NCI-H1105 (cell line): ENCODE measurements at places on chromosomes 1 and 21.
A peak's percentile ranks its signal among the peaks of the same experiment; 100 is the strongest.

GRCh38 chr1:201732351-201732750 is 96.6 kb upstream of the IPO9 start:
- no peak for DNase-seq

GRCh38 chr1:14743368-14743767 is 144.9 kb downstream of the KAZN start:
- DNase-seq = no peak

DNA sequence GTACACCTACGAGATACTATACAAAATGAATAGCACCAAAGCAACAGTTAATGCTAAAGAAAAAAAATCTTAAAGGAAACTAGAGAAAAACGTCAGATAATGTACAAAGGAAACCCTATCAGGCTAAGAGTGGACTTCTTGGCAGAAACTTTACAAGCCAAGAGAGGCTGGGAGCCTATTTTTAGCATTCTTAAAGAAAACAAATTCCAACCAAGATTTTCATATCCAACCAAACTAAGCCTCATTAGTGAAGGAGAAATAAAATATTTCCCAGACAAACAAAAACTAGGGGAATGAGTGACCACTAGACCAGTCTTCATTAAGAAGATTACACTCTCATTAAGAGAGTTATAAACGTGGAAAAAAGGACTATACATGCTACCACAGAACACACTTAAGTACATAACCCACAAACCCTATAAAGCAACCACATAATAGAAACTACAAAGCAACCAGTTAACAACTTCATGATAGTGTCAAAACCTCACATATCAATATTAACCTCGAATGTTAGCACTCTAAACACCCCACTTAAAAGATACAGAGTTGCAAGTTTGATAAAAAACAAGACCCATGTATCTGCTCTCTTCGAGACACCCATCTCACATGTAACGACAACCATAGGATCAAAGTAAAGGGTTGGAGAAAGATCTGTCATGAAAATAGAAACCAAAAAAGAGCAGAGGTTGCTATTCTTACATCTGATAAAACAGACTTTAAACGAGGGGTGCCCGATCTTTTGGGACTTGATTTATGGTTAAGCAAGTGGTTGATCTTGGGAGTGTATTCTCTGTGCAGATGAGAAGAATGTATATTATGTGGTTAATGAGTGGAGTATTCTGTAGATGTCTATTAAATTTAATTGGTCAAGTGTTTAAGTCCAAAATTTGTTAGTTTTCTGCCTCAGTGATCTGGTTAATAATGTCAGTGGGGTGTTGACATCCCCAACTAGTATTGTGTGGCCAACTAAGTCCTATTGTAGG is 1301.4 kb downstream of the PLA2G4A start:
- DNase-seq = no peak

DNA sequence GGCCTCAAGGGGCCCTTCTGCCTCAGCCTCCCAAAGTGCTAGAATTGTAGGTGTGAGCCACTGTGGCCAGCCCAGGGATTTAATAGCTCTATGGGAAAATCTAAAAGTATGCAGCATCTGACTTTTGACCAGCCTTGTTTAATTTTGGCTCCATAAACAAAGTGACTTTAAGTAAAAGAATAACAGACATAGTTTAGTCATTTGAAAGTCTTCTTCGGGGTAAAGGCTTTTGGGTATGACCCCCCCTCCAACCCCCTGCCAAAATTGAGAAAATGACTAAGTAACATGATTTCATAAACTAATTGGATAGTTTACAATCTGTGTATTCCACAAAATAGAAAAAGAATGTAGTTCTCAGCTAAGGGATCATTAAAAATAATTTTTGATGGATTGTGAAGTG is 17.0 kb downstream of the GPBP1L1 start:
- DNase-seq = no peak

DNA sequence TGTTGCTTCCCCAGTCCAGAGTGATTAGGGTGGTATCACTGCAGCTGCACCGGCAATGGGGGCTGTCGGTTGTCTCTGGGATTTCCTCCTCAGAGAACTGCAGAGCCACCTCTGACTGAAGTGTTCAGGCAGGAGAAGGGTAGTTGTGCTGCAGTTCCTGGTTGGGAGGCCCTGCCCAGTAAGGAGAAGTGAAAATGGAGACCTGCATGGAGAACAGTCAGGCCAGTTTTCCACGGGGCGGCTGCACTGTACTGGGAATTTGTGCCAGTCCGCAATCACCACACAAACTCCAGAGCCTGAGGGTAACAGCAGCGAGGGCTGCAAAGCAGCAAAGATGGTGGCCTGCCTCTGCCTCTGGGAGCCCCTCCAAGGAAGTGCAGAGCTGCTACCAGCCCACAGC is 58.1 kb upstream of the CCDC190 start:
- DNase-seq = no peak

GRCh38 chr1:9482816-9483572 is 56.3 kb upstream of the SLC25A33 start:
- DNase-seq = no peak

GRCh38 chr1:203271018-203271743 is 34.1 kb upstream of the BTG2 start:
- no peak for DNase-seq

DNA sequence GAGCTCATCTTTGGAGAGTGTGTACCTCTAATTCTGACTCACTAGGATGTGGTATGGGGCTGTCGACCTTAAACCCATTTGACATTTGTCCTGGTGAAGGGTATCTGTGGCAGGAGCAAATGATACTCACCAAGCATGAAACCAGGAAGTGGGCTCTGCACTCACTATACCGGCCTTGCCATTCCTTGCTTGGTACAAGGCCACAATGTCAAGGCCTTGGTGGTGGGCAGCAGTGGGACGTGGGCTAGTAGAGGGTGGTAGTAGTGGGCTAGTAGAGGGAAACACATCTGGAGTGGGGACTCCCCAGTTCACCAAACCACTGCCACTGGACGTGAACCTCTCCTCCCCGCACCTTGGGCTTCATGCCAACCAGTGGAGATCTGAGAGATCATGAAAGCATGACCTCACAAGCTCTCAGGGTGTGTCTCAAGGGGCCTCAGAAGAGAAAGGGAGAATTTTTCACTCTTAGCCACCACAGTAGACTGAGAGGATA is 11.5 kb downstream of the TNFSF4 start:
- DNase-seq = no peak

- peak; percentile 28 for DNase-seq
Observed at GRCh38 chr1:81681601-81682266, 119.0 kb upstream of the ADGRL2 start.

GRCh38 chr1:197985351-197985750 is 68.2 kb downstream of the LHX9 start:
- DNase-seq = no peak

DNA sequence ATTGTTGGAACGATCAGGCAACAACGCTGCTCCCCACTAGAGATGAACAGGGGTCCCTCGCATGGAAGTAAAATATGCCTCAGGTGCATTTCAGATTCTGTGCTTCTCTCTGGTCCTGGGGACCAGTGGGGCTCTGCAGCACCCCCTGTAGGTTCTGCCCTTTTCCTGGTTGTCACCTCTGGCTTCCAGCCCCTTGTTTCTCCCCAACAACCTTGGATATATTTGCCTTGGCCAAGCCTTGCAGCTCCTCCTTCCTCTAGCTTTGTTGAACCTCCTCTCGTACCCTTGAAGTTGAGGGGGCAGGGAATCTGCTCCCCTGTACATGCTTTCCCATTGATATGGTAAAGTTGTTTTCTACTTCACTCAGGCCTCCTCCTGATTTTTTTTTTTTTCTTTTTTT is 5.4 kb upstream of the RGSL1 start:
- DNase-seq = no peak

DNA sequence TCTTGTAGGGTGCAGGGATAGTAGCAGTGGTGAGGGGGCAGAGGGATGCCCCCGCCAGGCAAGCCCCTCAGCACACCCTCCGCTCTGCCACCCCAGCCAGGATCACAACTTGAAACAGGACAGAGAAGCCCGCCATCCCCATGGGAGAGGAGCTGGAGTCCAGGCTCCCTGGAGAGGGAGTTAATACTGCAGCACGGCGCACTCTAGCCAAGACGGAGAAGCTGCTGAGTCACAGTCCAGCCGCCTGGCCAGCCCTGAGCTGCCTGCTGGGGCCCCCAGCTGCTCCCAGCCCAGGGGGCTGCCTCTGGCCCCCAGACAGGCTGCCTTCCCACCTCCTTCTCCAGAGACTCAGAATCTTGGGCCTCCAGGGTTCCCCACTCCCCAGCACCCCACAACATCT is 87.2 kb downstream of the SYT2 start:
- DNase-seq = no peak

GRCh38 chr1:220511179-220511578 is 16.8 kb upstream of the MARK1 start:
- no peak for DNase-seq

GRCh38 chr1:168654198-168654915 is 74.6 kb downstream of the DPT start:
- no peak for DNase-seq

DNA sequence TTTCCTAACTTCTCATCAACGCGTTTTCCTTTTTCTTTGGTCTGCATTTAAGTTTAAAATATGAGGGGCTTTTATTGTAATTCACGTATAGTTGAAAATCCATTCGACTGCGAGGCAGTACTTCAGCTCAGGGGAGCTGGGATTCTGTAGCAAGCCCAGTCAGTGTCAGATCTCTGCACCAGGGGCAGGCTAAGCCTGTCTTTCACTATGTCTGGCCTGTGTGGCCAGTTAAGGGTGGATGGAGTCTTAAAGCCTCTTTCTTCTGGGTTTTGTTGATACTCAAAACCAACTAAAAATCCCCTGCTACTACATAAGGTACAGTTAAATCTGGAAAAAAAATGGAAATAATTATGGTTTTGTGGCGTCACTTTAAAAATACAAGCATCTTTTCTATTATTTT is 124.7 kb downstream of the TYW3 start:
- no peak for DNase-seq

GRCh38 chr1:167808690-167809089 is 86.9 kb downstream of the MPZL1 start:
- no peak for DNase-seq

DNA sequence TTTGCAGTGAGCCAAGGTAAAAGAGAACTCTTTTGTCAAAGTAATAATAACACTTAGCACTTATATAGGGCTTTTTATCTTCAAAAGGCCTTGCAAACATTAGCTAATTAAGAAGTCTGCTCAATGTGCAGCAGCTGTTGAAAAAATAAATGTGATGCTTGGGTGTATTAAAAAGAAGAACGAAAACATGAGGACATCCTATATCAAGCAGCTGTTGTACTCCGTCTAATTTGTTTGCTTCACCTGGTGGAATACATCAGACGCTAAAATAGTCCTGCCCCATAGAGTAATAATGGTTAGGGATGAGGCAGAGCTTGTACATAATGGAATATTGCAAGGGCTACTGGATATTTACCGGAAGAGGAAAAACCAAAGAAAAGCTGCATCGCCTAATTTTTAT is 299.5 kb downstream of the ST6GALNAC3 start:
- DNase-seq = peak; percentile 85

- peak; percentile 45 for DNase-seq
Observed at GRCh38 chr21:34367320-34367935, 3.6 kb downstream of the KCNE2 start.

GRCh38 chr1:178945763-178946266 is 74.9 kb upstream of the ANGPTL1 start:
- DNase-seq = no peak

GRCh38 chr1:181318022-181318857 is 165.1 kb upstream of the CACNA1E start:
- no peak for DNase-seq

GRCh38 chr1:184533915-184534314 is 147.1 kb downstream of the C1orf21 start:
- DNase-seq = no peak

GRCh38 chr1:206715552-206716158 is 30.9 kb downstream of the MAPKAPK2 start:
- no peak for DNase-seq

GRCh38 chr1:60765204-60765603 is 317.2 kb upstream of the NFIA start:
- DNase-seq = peak; percentile 15

GRCh38 chr1:39462074-39462473 is 29.4 kb upstream of the BMP8A start:
- no peak for DNase-seq

GRCh38 chr1:166377896-166378295 is 211.1 kb upstream of the FAM78B start:
- DNase-seq = no peak

DNA sequence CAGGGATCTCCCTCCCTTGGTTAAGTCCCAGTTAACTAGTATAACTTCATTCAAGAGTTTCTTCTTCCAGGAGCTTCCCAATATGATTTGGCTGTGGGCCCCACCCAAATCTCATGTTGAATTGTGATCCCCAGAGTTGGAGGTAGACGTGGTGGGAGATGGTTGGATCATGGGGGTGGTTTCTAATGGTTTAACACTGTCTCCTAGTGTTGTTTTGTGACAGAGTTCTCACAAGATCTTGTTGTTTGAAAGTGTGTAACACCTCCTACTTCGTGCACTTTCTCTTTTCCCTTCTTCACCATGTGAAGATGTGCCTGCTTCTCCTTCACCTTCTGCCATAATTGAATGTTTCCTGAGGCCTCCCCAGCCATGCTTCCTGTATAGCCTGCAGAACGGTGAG is 251.8 kb upstream of the FGGY start:
- DNase-seq = no peak

DNA sequence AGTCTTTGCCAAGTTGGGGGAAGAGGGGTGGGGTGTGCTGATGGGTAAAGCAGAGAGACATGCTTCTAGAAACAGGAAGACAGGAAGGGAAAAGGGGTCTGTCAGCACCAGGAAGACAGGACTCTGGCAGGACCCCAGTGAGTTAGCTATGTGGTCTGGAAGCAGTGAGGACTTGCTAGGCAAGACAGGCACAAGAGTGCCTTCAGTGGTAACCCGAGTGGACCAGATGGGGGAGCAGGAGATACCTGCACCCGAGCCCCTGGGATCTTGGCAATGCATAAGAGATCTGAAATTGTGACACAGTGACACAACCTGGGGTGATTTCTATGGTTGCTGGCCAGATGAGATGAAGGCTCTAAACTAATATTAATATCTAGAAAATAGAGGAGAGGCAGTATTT is 7.0 kb downstream of the TLR5 start:
- DNase-seq = no peak

DNA sequence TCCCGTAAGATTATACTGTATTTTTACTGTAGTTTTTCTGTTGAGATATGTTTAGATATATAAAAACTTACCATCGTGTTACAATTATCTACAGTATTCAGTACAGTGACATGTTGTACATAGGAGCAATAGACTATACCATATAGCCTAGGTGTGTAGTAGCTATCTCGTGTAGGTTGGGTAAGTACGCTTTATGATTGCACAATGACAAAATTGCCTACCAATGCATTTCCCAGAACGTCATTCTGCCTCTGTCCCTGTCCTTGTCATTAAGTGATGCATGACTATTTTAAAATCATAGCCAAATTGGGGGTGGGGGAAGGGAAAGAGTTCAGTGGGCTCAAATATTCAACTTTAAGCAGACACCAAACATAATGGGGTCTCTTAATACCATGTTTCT is 233.8 kb upstream of the TMEM51 start:
- no peak for DNase-seq

- no peak for DNase-seq
Observed at GRCh38 chr1:19412654-19413053, 72.7 kb downstream of the CAPZB start.
